ENCODE measurements at places on chromosomes 3 and 15.

GRCh38 chr3:161316006-161316689, 55.2 kb downstream of the SPTSSB start:
- no peak for DNase-seq

- DNase-seq, result no peak
Observed at GRCh38 chr3:29324180-29324651, 43.3 kb downstream of the RBMS3 start.

DNA sequence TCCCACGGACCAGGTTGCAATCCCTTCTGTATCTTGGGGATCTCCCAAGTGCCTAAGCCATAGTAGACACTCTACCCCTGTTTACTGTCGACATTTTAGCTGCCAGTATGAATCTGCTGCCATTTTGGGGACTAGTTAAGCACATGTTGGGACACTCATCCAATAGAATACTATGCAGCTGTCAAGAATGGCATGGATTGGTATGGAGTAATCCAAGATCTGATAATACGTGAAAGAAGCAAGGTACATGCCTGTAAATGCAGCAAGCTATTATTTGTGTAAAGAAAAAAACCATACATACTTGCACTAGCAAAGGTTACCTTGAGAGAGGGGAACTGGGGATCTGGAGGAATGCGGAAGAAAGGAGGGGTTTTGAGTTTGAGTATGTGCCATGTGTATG, 129.3 kb downstream of the SMAD6 start:
- DNase-seq, result no peak

DNA sequence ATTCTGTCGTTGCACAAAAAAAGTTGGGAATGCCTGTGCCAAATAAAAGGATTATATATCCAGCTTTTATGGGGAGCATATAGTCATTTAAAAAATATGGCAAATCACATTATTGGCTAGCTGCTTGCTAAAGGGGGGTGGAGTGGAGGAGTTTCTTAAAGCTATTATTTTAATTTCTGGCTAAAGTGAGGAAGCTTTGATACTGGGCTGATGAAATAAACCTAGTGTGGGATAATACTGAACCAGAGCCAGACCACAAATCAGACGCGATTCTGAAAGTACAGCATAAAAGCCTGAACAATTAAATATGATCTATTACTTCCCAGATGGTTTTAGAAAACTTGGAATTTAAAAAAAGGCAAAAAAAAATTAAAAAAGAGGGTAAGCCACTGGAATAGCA, 14.4 kb downstream of the POLR2M start:
- no peak for DNase-seq

DNA sequence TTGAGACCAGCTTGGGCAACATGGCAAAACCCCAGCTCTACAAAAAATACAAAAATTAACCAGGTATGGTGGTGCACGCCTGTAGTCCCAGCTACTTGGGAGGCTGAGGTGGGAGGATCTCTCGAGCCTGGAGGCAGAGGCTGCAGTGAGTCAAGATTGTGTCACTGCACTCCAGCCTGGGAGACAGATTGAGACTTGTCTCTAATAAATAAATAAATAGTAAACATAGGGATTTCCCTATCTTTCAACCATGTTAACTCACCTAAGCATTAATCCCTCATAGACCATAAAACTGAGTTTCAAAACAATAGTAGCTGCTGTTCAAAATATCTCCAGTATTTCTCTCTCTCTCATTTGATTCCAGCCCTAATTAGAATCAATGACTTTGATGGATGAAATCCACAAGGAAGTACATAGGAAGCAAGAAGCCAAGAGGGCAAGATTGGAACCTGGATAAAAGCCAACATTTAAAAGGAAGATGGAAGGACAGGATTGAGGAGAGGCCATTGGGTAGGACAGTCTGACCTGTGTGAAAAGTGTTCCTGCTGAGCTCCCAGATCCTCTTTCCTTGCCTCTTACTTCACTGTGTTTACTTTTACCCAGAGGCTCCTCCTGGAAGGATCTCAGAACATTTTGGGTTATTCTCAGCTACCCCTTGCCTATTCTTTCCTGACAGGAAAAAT, 12.4 kb upstream of the TTBK2 start:
- DNase-seq, result no peak

- no peak for DNase-seq
Observed at GRCh38 chr15:31499236-31499952, 172.8 kb downstream of the KLF13 start.

GRCh38 chr3:190436331-190436730, 13.4 kb downstream of the TMEM207 start:
- no peak for DNase-seq

DNA sequence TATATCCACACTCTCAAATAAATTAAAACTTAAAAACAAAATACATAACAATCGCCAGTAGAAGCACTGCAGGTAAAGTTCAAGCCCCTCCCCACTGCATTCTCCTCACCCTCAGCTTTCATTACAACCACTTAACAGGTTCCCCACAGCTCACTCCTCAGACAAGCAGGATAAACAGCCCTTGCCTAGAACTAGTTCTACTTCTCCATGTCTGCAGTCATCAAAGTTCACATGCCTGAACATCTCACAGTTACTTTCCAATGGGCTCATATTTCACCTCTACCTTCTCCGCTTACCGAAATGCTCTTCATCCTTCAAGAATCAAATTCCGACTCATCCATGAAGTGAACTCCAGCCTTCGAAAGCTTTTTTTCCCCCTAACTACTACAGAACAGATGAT, 4.1 kb downstream of the YEATS2 start:
- DNase-seq, result no peak

DNA sequence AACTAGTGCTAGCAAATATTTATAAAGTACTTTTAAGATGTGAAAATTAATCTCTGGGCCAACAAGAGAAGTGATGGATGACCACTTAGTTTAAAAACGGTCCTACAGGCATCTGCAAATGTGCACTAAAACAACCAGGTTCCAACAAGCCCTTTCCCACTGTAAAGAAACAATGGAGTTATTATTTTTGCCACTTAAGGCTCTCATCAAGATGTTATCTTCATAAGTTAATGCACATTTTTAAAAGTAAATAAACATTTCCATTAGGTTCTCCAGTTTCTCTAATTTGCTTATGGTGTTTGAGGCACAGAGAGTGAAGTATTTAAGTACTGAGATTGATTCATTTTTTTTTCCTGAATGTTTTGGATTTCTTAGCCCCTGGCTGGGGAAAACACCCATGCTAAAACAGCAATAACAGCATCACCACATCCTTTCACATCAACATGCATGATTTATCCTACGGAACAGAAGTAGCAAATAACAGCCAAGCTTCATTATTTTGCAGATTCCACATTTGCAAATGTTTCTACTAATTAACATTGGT, 20.8 kb downstream of the ABI3BP start:
- DNase-seq, result no peak

DNA sequence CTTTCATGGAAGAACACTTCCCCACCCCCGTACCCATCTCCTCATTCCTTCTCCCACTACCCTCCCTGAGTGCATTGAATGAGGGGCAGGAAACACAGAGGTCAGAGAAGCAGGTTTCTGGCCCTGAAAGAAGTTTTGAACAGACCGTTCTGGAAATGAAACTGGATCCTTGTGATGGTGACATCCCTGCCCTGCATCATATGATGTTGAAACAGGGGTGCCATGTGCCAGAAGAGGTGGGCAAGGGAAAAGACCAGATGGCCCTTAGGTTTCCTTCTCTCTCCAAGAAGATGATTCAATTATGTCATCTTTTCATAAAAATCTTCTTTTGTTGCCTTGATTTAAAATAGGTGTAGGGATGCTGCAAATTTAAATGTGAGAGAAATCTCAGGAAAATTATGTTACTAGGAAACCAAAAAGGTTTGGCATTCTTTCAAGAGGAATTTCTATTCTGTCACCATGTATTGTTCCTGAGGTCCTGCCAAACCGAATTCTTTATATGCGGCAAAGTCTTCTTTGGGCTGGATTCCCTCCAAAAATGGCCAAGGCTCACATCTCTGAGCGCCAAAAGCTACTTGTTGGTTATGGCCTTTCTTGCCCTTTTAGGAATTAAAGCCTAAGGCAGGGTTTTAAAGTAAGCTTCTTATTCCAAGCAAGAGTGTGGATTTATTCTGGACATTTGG, 19.9 kb upstream of the TNFAIP8L3 start:
- DNase-seq, result no peak
